IMR-90 (cell line): ENCODE measurements at places on chromosomes 2 and 18. TPM values are rescaled to one million over a fixed set of nuclear protein-coding genes. Genes with fewer than 3 reads are reported as not detected.

CELF4 gene
- total RNA-seq: not detected in 2 replicates

GRCh38 chr2:236984046-236984445 lies 101.6 kb upstream of the COPS8 start:
- no peaks in the 10 kb centered on the region for H3K4me1 ChIP-seq
- DNase-seq: no peak
- H3K27ac ChIP-seq: no peak overlapping the region
- H3K4me3 ChIP-seq: no peak overlapping the region
- H3K36me3 ChIP-seq: no peaks in the 10 kb centered on the region

COLEC12 gene
- 1.7 and 2.3 TPM in 2 replicates for total RNA-seq

SIX3 gene
- total RNA-seq: not detected in 2 replicates

DNA sequence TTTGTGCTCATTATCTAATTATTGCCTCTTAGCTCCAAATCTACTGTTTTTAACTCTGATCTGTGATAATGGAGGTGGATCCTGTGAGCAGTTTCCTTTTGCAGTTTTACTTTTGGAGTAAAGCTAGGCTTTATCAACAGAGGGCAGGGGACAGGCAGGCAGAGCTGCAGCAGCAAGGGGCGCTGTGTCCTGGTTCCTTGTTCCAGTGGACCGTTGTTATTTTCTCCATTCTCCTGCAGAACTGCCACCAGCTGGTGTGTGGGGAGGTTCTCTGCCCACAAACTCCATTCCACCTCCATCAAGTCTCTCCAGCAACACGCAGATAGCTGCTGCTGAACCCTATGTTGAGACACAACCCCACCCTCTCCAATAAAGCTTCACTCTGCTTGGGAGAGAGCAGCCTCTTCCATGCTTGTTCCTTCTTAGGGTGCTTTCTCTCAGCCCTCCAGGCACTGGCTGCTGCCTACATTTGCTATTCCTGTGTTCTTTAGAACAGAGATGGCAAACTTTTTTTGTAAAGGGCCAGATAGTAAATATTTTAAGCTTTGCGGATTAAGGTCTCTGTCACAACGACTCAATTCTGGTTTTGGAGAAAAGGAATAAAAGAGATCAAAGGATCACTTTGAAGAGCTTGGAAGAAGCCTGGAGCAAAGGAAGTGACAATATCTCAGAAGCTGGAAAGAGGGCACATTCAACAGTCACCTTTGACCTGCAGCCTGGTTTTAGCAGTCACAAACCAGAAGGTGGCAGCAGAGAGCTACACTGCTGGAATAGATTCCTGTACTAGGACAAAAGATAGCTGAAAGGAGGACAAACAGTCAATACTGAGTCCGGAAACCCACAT lies 208.8 kb downstream of the CCDC178 start:
- H3K4me3 ChIP-seq: no peak overlapping the region
- H3K4me1 ChIP-seq: no peaks in the 10 kb centered on the region
- no peak overlapping the region for H3K27ac ChIP-seq
- no peaks in the 10 kb centered on the region for H3K36me3 ChIP-seq
- peak; percentile 60 for DNase-seq

GRCh38 chr2:238287737-238288649 lies at the start of gene PER2:
Gene PER2 (minus strand): TSS chr2:238288610. CDS start chr2:238277936, 10,674 bp downstream.
- no peaks in the 10 kb centered on the region for H3K27me3 ChIP-seq
- peak within 1 kb of the TSS; percentile 69 for H3K4me3 ChIP-seq
- peak within 1 kb of the TSS; percentile 40 for H3K27ac ChIP-seq
- no peaks in the 10 kb centered on the region for H3K36me3 ChIP-seq
- H3K4me1 ChIP-seq: peaks cover 23% of the 10 kb centered on the region
- peak; percentile 90 for DNase-seq

DNA sequence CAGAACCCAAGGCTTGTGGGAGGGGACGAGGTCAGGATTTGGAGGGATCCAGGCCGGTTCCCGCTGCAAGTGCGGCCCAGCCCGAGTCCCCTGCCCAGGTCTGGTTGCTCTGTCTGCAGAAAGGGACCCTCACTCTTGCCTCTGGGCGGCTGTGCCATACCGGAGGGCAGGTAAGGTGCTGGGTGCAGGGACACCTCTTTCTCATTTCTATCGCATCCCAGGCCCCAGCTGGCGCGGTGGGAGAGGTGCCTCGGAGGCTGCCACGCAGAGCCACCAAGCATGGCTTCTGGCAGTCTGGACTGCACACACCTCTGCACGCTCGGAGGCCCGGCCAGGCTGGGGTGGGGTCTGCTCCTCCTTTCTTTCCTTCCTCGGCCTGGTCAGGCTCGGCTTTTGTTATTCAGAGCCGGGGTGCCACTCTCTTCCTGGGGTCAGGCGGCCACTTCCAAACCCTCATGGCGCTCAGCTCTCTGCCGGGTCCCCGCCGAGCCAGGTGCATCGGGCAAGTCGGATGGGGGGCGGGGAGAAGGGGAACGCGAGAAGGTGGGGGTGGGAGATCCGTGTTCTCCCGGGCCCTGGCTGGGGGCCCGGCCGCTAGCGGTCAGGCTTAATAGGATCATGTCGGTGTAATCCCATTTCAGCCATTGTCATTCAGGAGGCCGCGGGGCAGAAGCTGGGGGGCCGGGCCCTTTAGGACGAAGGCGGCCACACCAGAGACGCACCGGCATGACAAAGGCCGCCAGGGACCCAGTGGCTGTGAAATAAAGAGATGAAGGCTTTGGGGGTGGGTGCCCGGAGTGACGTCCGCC lies 9.0 kb downstream of the GBX2 start:
- H3K4me1 ChIP-seq: no peaks in the 10 kb centered on the region; the same call in 1 of the 2 replicates
- no peak overlapping the region for H3K27ac ChIP-seq
- peaks cover 85% of the 10 kb centered on the region for H3K27me3 ChIP-seq
- DNase-seq: no peak

SRD5A2 gene
- not detected in 2 replicates for total RNA-seq

- H3K4me3 ChIP-seq: no peak overlapping the region
- H3K4me1 ChIP-seq: no peaks in the 10 kb centered on the region
- no peak overlapping the region for H3K27ac ChIP-seq
- no peak for DNase-seq
- H3K36me3 ChIP-seq: no peaks in the 10 kb centered on the region
These were observed 598.3 kb upstream of the REG3G start for GRCh38 chr2:78427170-78427569.

- no peak for DNase-seq
- H3K36me3 ChIP-seq: no peaks in the 10 kb centered on the region
- no peaks in the 10 kb centered on the region for H3K4me1 ChIP-seq
- no peak overlapping the region for H3K4me3 ChIP-seq
- H3K27ac ChIP-seq: no peak overlapping the region
These were observed 12.3 kb upstream of the GPR55 start for GRCh38 chr2:230937362-230937761.

GRCh38 chr18:54509793-54510192 lies 81.3 kb upstream of the DYNAP start:
- H3K4me3 ChIP-seq: no peak overlapping the region
- no peaks in the 10 kb centered on the region for H3K27me3 ChIP-seq
- no peaks in the 10 kb centered on the region for H3K36me3 ChIP-seq
- no peaks in the 10 kb centered on the region for H3K4me1 ChIP-seq
- no peak for DNase-seq

GPR17 gene
- not detected in 2 replicates for total RNA-seq

CD28 gene
- total RNA-seq: not detected in 2 replicates

- H3K36me3 ChIP-seq: no peaks in the 10 kb centered on the region
- H3K4me1 ChIP-seq: no peaks in the 10 kb centered on the region
- H3K4me3 ChIP-seq: no peak overlapping the region
- peaks cover 17% of the 10 kb centered on the region for H3K27me3 ChIP-seq
These were observed 60.6 kb downstream of the ACKR3 start for GRCh38 chr2:236629961-236630872.

DNA sequence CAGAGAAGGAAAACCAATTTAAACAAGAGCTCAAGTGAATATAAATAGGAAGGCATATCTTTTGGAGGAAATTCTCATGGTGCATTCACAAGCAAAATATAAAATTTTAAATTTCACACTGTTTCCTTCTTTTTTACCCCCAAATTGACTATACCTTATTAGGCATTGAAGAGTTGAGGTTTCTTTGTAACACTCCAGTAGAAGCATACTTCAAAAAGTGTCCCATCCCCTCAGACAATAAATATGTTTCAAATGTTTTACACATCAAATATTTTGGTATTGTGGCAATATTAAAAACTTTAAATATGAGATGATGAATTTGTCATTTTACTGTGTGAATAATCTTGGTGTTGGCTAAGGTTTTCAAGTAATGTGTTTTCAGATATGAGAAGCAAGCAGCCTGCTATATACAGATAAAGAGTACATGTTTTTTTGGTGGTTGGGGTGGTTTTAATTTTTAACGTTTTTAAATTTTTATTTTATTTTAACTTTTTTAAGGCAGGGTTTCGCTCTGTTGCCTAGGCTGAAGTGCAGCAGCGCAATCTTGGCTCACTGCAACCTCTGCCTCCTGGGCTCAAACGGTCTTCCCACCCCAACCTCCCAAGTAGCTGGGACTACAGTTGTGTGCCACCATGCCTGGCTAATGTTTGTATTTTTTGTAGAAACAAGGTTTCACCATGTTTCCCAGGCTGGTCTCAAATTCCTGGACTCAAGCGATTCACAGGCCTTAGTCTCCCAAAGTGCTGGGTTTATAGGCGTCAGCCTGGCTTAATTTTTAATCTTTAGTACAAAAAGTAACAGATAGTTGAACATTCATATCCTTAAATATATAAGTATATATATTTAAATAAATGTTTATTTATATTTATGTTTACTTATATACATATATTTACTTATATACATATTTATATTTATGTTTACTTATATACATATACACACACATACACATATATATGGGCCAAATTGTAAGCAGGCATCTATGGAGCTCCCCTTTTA lies 36.5 kb upstream of the DLX1 start:
- H3K27me3 ChIP-seq: no peaks in the 10 kb centered on the region
- no peak overlapping the region for H3K4me3 ChIP-seq
- H3K27ac ChIP-seq: no peak overlapping the region
- DNase-seq: no peak

DNA sequence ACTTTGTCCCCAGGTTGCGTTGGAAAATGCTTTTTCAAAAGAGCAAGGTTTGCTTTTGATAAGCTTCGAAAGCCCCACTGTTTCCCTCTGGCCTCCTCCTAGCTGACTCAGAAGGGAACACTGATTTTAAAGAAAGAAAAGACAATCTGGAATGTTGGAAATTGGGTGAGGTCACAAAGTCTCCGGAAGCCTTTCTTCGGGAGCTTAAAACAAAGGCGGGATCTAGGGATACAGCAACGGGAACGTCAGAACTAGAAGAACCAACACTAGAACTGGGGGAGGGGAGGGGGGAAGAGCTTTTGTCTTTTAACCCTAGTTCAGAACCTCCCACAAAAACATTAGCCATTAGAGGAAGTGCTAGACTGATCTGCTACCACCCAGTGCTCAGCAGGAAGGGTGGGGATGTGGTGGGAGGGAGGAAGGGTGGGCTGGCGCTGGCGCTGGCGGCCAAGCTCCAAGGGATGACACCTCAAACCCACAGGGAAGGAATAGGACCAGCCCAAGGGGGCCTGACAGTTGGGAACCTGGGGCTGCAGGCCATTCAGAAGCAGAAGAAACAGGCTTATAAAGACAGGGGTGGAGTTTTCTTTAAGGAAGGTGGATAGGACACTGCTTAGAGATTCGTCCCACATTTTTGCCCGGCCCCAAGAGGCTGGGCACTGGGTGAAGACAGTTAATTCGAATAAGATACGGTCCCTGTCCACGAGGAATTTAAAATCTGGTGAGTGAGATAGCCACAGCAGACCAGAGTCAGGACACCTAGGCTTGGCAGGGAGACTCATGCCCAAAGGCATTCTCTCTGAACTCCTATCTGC lies 1.7 kb downstream of the TMSB10 start:
- peaks cover 22% of the 10 kb centered on the region for H3K36me3 ChIP-seq
- H3K4me3 ChIP-seq: peak overlapping the region; percentile 86
- DNase-seq: peak; percentile 75
- H3K27ac ChIP-seq: peak overlapping the region; percentile 93
- H3K27me3 ChIP-seq: no peaks in the 10 kb centered on the region

CPLX4 gene
- not detected in 2 replicates for total RNA-seq

MARCHF4 gene
- total RNA-seq: 2.3 and 3.1 TPM in 2 replicates

- no peak for DNase-seq
- no peak overlapping the region for H3K27ac ChIP-seq
- no peaks in the 10 kb centered on the region for H3K36me3 ChIP-seq
These were observed 299.0 kb downstream of the NDUFA10 start for GRCh38 chr2:239726091-239726591.

DNA sequence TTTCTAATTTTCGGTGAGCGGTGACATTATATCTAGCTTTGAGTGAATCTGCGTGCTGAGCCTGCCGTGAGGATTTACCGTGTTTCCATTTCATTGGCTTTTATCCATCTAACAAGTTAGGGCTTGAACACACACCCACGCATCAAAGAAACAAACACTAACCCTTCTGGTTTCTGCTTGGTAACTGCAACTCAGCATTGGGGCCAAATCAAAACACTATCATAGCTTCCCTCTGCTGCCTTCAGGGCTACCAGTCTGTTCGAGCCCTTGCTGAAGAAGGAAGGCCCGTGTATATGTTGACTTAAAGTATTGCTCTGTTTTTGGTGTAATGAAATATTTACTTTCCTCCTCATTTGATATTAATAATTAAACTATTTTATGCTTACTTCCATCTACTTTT lies 227.2 kb downstream of the PHLPP1 start:
- no peak overlapping the region for H3K4me3 ChIP-seq
- no peak overlapping the region for H3K27ac ChIP-seq
- peaks cover 5% of the 10 kb centered on the region; the same call in 1 of the 2 replicates for H3K4me1 ChIP-seq
- H3K27me3 ChIP-seq: no peaks in the 10 kb centered on the region
- H3K36me3 ChIP-seq: peaks cover 5% of the 10 kb centered on the region
- no peak for DNase-seq

GRCh38 chr2:26805241-26805676 lies 19.4 kb downstream of the CENPA start:
- no peaks in the 10 kb centered on the region for H3K4me1 ChIP-seq
- H3K36me3 ChIP-seq: no peaks in the 10 kb centered on the region
- no peak overlapping the region for H3K27ac ChIP-seq
- peaks cover 6% of the 10 kb centered on the region for H3K27me3 ChIP-seq
